ENCODE measurements at places on chromosomes 3 and 15. TPM values are rescaled to one million over a fixed set of nuclear protein-coding genes. Genes with fewer than 3 reads are reported as not detected.

DNA sequence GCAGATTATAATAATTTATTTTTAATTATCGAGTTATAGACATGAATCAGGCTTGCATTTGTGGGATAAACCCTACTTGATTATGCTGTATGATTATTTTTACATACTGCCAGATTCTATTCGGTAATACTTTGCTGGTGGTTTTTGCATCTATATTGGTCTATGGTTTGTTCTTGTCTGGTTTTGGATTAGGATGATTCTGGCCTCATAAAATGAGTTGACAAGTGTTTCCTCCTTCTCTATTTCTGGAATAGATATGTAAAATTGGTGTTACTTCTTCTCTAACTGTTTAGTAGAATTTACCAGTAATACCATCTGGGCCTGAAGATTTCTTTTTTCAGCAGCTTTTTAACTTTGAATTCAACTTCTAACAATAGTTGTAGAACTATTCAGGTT, 33.0 kb upstream of the ACKR4 start:
- H3K36me3 ChIP-seq: no peaks in the 10 kb centered on the region
- no peak for DNase-seq
- peaks cover 4% of the 10 kb centered on the region for H3K4me1 ChIP-seq

GRCh38 chr15:89383365-89384175, 48.9 kb upstream of the POLG start:
- H3K4me3 ChIP-seq: no peak overlapping the region
- H3K4me1 ChIP-seq: no peaks in the 10 kb centered on the region
- no peak for DNase-seq
- H3K27me3 ChIP-seq: no peaks in the 10 kb centered on the region

DNA sequence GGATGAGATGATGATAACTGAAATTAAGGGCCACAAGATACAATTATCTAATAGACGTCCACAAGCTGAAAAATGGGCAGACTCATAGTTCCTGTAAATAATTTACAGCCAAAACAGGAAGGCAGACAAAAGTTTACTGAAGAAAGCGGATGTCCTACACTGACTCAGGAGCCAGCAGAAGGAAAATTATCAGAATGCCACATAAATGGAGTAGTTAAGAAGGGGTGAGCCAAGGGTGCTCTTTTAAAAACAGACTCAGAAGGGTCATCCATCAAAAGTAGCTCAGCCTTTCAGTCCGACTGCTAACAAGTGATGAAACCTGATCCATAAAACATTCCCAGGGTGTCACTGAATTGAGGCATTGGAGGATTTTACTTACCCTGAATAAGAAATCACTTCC, 39.8 kb downstream of the TUSC7 start:
- no peaks in the 10 kb centered on the region for H3K27me3 ChIP-seq
- H3K36me3 ChIP-seq: no peaks in the 10 kb centered on the region
- no peak overlapping the region for H3K4me3 ChIP-seq
- no peak for DNase-seq
- H3K4me1 ChIP-seq: no peaks in the 10 kb centered on the region

DNA sequence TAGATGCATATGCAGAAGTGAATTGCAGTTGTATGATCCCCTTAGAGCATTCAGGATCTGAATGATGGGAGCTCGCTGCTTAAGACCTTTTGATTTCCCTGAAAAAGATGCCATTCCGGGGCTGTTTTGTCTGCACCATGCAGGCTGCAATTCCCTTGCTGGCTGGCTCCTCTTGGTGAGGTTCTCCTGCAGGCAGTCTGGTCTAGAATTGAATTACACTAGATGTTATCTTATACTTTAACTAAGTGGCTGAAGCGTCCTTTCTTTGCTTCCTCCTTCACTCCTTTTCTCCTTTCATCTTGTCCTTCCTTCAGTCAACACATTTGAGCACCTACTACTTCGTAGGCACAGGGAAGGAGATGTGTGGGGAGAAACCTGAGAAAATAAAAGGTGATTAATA, 18.6 kb upstream of the MYZAP start:
- H3K4me3 ChIP-seq: no peak overlapping the region
- no peaks in the 10 kb centered on the region for H3K27me3 ChIP-seq
- no peak for DNase-seq

DNA sequence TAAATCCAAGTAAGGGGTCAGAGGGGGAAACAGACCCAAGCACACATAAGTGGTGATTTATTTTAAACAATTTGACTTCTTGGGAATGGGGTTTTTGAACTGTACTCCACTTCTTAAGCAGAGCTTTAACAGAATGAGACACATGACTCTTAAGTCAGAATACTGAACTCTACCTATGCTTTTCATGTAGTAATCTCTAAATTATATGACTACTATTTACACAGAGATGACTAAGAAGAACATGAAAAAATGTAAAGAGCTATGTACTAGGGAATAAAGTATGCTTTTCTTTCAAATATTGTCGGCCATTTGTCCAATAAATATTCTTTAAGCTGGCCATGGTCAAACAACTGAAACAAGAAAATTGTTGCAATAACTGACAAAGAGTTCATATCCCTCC, 35.2 kb downstream of the TRANK1 start:
- no peaks in the 10 kb centered on the region for H3K4me1 ChIP-seq
- DNase-seq: no peak
- no peak overlapping the region for H3K4me3 ChIP-seq
- H3K36me3 ChIP-seq: no peaks in the 10 kb centered on the region
- no peaks in the 10 kb centered on the region for H3K27me3 ChIP-seq
- H3K27ac ChIP-seq: no peak overlapping the region

- no peak for DNase-seq
- no peak overlapping the region for H3K27ac ChIP-seq
- H3K27me3 ChIP-seq: no peaks in the 10 kb centered on the region
- H3K36me3 ChIP-seq: no peaks in the 10 kb centered on the region
- H3K4me1 ChIP-seq: peaks cover 4% of the 10 kb centered on the region
Observed at GRCh38 chr3:24401090-24401810, 93.4 kb downstream of the THRB start.

- DNase-seq: no peak
- H3K4me3 ChIP-seq: no peak overlapping the region
Observed at GRCh38 chr15:92510163-92510882, 116.6 kb downstream of the ST8SIA2 start.

GRCh38 chr3:179526989-179527391, 35.7 kb upstream of the ACTL6A start:
- no peak overlapping the region for H3K27ac ChIP-seq
- no peaks in the 10 kb centered on the region for H3K36me3 ChIP-seq
- H3K27me3 ChIP-seq: no peaks in the 10 kb centered on the region
- H3K4me3 ChIP-seq: no peak overlapping the region
- no peaks in the 10 kb centered on the region for H3K4me1 ChIP-seq

The RFT1 gene
- 11.9 TPM for total RNA-seq

The LMAN1L gene
- total RNA-seq: not detected

The UQCRC1 gene
- total RNA-seq: 95.6 TPM

Measured in aorta (tissue), 5 donors.